ENCODE measurements at places on chromosomes 1 and 21.

DNA sequence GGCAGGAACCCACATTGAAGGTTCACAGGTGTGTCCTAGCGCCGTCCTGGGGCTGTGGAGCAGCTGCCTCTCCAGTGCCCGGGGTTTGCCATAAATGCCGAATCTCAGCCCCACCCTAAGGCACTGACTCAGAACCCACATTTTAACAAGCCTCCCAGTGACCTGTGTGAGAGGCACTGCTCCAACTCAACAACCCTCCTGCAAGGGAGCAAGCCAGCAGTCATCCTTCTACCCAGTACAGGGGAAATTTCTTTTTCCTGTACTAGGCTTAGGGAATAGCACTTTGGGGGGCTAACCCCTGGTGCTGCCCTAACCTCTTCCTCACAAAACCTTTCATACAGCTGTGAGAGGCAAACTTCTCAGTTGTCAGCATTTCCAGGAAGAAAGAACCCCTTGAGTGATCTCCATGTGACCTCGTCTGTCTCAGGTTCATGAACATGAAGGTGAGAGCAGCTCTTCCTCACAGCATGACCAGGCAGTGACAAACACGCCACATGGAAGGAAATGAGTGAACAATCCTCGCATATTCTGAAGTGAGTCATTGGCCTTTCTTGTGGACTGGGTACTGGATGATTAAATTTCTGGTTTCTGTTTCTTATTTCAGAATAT lies 11.4 kb upstream of the BCAR3 start:
- DNase-seq = no peak

DNA sequence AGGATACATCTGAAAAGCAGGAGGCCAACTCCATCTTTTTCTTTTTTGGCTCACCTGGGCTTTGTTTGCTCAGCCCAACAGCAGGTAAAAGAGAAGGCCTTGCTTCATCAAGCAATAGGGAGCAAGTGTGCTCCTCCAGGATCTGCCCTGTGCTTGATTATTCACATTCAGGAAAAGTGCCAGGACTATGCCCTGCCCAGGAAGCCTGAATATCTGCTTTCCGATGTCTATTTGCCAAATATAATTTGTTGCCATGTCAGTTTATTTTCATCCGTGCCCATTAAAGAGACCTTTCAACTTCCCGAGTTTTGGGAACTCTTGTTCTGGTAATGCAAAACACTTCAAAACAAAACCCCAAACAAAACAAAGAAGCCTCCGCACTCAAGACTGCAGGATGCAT lies 185.3 kb downstream of the CDC7 start:
- no peak for DNase-seq

DNA sequence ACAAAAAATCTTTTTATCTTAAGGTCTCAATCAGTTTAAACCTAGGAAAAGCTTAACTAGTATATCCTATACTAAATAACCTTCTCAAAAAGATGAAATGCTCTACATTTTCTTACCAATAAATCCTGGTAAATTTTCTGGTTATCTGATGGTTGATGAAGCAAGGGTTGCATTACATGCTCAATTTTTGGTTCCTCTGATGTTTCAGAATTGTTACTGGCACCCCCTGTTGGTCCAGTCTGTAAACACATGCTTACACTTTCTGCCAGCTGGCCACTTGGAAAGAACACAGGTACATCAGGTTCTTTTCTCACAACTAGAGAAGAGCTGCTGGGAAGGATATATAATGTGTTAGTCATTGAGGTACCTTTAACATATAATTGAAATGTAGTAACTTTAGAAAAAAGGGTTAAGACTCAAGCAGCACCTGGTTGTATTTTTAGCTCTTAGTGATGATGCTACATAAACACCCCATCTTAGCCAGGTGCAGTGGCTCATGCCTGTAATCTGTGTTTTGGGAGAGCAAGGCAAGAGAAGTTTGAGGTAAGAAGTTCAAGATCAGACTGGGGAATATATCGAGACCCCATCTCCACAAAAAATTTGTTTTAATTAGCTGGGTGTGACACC lies 30.9 kb upstream of the TAL1 start:
- DNase-seq = no peak

- DNase-seq = no peak
Measured at GRCh38 chr1:22321917-22322316, 129.7 kb upstream of the ZBTB40 start.

DNA sequence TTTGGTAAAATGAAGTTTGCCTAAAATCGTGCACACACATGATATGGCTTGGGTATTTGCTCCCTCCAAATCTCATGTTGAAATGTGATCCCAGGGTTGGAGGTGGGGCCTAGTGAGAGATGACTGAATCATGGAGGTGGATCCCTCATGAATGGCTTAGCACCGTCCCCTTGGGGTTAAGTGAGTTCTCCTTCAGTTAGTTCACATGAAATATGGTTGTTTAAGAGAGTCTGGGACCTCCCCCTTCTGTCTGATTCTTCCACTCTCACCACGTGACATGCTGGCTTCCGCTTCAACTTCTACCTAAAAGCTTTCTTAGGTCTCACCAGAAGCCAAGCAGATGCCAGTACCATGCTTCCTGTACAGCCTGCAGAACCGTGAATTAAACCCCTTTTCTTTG lies 58.4 kb downstream of the SIPA1L2 start:
- no peak for DNase-seq

GRCh38 chr1:50968821-50969610 lies 1.0 kb upstream of the CDKN2C start:
- no peak for DNase-seq

DNA sequence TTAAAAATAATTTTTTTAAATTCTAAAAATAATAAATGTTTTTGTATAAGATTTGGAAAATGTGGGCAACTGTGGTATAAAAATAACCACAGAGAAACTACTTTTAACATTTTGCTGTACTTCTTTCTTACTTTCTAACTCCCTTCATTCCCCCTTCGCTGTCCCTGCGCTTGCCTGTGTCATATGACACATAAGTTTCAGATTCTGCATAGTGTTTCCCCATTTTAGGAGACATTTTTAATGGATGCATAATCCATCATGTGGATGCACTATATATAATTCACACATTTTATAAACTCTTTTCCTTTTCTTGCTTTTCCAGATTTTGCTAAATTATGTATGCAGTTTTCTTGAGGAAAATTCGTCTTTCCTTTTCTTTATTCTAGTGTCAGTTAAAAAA lies 16.3 kb downstream of the ATG4C start:
- DNase-seq = no peak

GRCh38 chr21:35503671-35504070 lies 454.6 kb upstream of the RUNX1 start:
- DNase-seq = no peak

DNA sequence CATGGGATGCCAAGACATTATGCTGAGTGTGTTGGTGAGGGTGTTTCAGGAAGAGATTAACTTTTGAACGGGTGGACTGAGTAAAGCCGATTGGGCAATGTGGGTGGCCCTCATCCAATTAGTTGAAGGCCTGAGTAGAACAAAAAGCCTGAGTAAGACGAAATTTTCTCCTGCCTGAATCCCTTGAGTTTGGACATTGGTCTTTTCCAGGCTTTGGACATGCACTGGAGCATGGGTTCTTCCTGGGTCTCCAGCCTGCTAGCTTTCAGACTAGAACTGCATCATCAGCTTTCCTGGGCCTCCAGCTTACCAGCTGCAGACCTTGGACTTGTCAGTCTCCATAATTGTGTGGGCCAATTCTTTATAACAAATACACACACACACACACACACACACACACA lies 63.6 kb downstream of the NIBAN1 start:
- no peak for DNase-seq

GRCh38 chr1:10196976-10197375 lies 13.4 kb upstream of the KIF1B start:
- no peak for DNase-seq

DNA sequence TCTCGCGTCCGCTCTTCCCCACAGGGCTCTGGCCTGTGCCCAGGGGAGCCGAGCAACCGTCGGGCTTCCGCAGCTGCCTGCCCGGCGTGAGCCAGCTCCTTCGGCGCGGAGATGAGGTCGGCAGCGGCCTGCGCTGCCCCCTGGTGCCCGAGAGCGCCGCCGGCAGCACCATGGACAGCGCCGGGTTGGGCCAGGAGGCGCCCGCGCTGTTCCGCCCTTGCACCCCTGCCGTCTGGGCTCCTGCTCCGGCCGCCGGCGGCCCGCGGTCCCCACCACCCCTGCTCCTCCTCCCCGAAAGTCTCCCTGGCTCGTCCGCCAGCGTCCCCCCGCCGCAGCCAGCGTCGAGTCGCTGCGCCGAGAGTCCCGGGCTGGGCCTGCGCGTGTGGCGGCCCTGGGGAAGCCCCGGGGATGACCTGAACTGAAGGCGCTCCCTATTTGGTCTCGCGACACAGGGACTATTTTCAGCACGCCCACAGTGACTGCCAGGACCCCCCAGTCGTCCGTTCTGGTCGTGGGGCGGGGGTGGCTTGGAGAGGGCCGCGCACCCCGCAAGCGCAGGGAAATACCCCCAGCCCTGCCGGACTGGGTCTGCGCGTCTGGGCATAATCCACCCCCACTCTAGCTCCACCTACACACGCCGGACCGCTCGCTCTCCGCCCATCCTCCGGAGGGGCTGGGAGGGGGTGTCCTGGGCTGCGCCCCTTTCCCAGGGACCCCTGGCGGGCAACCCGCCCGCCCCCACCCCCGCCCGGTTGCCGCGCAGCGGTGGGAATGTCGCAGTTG lies 1.3 kb downstream of the HES3 start:
- no peak for DNase-seq

- DNase-seq = no peak
Measured at GRCh38 chr1:91643431-91643830, 142.8 kb downstream of the CDC7 start.

GRCh38 chr1:157819896-157820295 lies at the start of gene FCRL1:
FCRL1 (minus strand) TSS chr1:157820120; CDS start chr1:157820037, 83 bp downstream.
- no peak for DNase-seq

GRCh38 chr1:21669258-21670058 lies at the start of gene RAP1GAP:
RAP1GAP (minus strand) TSS chr1:21669357; CDS start chr1:21620032, 49,325 bp downstream.
- no peak for DNase-seq

- no peak for DNase-seq
Measured at GRCh38 chr1:89337903-89338302, 26.0 kb upstream of the GBP6 start.

- DNase-seq = no peak
Measured at GRCh38 chr1:192878249-192878648, 69.4 kb downstream of the RGS2 start.

DNA sequence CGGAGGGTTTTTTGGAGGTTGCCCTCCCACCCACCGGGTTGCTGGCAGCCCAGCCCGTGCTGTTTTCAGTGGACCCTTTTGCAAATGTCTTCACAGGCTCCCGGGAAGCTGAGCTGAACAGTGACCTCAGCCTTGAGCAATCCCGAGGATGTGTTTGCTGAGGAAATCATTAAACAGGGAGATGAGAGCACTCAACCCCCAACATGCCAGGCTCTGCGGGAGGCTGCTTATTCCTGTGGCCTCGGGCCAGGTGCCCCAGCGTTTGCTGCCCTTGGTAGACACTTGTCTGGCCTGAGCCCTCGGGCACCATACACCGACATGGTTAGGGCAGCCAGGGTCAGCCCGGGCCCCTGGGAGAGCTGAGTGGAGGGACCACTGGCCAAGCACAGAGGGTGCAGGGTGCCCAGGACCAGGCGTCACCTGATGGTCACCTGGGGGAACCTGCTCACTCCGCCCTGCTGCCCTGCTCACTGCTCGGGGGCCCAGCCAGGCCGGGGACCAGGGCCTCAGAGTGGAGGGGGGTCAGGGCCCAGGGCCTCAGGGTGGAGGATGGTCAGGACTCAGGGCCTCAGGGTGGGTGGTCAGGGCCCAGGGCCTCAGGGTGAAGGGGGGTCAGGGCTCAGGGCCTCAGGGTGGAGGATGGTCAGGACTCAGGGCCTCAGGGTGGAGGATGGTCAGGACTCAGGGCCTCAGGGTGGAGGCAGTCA lies 42.5 kb upstream of the POFUT2 start:
- DNase-seq = no peak

- no peak for DNase-seq
Measured at GRCh38 chr1:86068841-86069756, 87.5 kb downstream of the COL24A1 start.

DNA sequence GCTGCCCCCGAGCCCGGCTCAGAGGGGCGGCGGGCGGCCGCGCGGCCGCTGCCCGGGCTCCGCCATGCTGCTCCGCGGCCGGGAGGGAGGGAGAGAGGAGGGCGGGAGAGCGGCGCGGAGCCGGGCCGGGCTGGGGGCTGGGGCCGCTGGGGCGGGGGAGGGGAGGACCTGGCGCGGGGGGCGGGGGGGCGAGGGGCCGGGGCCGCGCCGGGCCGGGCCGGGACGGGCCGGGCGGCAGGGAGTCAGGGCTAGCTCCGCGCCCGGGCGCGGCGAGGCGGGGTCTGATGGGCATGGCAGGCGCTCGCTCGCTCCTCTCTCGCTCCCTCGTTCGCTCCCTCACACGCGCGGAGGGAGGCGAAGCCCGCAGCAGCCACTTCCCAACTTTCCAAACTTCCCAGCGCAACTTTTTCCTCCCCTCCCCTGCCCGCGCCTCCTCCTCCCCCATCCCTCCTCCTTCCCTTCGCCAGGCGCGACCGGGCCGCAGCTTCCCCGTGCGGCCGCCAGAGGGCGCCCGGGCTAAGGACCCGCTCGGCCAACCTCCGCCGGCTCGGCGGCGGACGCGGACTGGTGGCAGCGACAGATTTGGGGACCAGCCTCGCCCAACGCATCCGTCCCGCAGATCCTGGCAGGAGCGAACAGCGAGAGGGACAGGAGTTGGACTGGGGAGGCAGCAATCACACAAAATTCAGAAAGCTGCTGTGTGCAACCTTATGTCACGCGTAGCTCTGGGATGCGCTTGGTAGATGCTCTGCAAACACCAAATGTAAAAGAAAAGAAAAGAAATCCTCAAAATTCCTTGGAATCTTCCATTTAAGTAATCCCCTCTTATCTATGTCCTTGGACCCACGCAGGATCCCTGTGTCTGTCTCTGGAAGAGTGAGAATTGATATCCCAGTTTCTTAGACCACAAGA lies at the start of gene TRABD2B:
TRABD2B (minus strand) TSS at position 97 of the 912 bp plus-strand sequence.
- no peak for DNase-seq

DNA sequence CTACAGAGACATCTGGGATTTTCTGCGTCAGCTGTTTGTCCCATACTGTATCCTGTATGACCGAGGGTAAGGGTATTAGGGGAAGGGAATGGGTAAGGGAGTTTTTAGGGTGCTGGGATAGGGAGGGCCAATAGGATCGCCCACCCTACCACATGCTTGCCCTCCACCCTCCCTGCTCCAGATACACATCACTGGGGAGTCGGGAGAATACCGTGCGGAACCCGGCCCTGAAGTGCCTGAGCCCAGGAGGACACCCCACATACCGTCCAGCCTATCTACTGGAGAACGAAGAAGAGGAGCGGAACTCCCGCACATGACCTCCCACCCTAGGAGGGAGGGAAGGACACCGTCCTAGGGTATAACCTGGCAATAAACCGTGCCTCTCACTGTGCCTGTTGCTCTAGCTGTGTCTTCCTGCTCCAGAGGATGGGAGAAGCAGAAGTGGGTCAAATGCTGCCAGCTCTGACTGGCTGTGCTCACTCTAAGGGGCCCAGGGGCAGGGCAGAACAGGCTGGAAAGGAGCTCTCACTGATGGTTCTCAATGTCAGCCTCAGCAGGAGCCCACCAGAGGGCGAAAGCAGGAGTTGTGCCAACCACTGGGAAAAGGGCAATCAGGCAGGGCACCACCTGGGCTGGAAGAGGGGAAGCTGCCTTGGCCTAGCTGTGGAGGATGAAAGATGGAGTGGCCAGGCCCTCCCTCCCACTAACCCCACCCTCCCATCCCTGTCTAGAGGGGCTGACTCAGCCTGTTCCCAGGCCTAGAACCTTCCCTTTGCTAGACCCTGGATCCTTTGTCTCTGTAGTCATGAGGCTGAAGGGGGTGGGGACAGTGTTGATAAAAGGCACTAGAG lies 440 bp upstream of the LENEP start:
- no peak for DNase-seq
